ENCODE measurements at places on chromosomes 12 and 14.

DNA sequence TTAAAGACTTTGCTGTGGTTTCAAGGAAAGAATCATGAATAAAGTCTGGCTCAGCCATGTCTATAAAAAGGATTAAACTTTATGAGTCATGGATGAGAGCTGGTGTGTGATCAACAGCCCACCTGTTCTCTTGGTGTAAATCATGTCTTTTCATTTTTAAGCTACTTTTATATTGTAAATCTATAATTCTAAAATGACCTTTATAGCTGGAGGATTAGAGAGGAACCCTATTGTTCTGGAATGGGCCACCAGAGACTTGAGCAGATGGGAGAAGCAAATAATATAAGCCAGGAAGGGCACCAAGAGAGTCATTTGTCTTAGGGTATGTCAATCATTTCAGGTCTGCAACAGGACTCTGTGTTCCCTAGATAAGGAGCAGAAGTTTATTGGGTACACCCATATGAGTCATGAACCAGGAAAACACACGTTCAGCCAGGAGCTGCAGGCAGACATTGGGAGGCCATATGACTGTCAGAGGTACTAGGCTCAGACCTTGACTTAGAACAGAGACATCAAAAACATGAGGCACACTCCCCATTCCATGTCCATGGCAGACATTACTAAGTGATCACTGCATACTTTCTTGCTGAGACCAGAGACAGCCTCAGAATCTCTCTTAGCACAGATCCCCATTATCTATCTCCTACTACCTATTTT is 49.3 kb downstream of the NDUFA12 start:
- DNase-seq: no peak

DNA sequence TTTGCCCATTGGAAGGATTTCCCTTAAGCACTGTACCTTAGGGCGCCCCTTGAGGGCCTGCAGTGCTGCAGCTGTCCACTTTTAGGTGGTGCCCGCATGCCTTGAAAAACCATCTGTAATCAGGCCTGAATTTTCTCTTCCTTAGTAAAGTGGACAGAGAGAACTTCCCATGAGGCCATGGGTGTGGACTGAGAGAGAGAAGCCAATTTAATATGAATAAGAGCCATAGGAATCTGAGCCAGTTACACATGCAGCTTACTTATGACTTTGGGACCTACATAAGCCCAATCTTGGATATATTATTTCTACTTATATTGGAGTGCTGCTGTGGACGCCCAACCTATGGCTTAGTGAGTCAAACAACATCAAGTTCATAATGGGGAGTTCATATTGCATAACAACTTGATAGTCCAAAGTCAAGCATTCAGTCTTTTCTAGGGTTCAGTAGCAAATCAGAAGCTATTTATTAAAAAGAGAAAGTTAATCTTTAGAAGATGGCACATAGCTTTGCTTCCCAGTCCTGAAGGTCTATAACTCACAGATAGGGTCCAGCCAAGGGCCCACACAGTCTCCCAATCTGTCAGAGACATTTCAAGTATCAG is 11.1 kb upstream of the ETV6 start:
- no peak for DNase-seq

DNA sequence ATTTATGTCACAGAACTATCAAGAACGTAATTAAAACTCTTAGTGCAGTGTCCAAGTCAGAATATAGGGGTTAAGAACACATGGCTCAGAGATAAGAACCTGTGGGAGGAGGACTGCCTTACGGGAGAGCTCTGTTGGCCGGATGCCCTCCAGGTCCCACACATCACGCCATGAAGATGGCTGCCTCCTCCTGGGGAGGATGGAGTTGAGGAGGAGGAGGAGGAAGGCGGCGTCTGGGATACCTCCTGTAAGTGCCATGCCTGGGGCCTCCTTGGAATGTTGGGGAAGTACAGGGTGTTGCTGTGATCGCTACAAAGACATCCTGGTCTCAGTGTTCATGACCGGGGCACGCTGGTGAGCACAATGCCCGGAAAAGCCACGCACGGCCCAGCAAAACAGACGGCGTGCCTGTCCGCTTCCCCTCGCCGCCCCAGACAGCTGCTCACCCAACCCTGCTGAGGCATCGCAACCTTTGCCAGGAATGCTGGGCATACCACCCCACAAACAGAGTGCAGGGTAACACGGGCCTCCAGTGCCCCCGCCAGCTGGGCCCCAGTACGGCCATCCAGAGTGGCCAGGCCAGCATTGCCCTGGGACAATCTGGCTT is 28.7 kb upstream of the CD9 start:
- DNase-seq: no peak

- DNase-seq: no peak
Observed at GRCh38 chr12:29054858-29055663, 94.0 kb upstream of the FAR2 start.

DNA sequence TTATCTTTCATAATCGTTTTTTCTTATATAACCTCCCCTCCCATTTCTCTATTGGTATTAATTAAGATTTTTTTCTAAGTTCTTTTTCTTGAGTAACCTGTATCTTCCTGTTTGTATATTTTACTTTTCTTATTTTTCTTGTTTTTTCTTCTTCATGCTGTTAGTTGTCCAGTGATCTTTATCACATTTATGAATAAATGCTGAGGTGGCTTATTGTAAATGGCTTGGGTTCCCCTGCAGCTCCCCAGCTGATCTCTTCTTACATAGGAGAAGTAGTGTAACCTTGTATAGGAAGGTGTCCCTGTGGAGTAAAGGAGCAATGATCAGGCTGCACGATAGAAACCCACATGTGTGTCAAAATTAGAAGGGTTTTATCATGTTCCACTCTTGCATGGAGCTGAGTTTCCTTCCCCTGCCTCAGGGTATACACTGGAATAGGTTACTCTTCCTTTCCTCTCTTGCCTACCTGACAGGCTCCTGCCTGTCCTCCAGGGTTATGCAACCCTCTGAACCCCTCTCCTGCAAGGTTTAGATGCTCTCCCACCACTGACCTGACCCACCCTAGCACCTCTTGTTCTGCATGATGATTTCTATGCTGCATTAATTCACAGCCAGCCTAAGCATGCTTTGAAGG is 334.8 kb upstream of the RGS6 start:
- no peak for DNase-seq

DNA sequence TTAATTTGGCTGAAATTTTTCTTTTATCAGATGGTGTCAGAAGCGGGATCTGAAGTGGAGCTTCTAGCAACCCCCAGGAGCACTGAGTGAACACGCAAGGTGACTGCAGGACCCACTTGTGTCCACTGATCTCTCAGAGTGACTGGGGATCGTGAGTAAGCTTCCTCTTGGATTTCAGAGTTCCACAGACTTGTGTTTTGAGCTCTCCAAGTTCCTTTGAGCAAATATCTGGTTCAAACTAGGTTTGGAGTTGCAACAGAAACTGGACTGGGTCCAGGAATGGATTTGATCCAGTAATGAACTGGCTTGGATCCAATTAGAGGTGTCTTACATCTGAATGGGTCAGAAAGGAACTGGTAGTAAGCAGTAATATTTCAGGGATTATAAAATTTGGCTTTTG is 24.7 kb upstream of the B4GALNT1 start:
- DNase-seq: no peak

DNA sequence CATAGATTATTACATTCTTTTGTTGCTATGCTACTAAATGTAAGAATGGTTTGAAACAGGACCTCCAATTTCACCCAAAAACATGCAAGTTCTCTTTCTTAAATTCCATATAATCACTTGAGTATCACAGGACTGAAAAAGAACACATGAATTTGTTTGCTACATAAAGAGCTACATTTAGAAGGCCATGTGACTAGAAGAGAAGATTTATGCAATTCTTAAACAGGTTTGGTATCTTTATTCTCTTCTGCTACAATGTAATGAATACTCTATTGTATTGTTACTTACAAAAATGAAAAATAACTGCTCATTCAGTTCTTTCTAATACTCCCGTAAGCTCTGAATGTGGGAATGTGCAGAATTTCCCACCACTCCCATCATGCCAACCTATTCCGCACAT is 9.3 kb downstream of the EPS8 start:
- DNase-seq: no peak

- no peak for DNase-seq
Observed at GRCh38 chr14:72607386-72608130, 286.3 kb downstream of the DPF3 start.

GRCh38 chr12:30135776-30136175 is 352.0 kb upstream of the TMTC1 start:
- DNase-seq: no peak

GRCh38 chr12:40313928-40314327 is 89.1 kb downstream of the LRRK2 start:
- no peak for DNase-seq

GRCh38 chr12:59698600-59698999 is 102.8 kb downstream of the SLC16A7 start:
- no peak for DNase-seq

DNA sequence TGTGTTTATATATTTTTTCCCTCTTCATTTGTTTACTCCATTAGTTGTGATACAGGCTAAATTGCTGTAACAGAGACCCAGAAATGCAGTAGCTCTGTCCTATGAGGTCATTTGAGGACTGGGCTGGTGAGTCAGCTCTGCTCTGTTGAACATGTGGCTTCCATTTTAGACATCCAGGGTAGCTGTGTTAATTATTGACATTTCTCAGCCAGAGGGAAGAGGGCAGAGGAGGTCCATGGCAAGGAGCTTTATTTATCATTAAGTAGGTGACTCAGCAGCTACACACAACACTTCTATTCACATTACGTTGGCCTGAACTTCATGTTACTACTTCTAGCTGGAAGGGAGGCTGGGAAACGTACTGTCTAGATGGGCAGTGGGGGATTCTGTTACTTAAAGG is 85.4 kb downstream of the PTCSC3 start:
- no peak for DNase-seq

DNA sequence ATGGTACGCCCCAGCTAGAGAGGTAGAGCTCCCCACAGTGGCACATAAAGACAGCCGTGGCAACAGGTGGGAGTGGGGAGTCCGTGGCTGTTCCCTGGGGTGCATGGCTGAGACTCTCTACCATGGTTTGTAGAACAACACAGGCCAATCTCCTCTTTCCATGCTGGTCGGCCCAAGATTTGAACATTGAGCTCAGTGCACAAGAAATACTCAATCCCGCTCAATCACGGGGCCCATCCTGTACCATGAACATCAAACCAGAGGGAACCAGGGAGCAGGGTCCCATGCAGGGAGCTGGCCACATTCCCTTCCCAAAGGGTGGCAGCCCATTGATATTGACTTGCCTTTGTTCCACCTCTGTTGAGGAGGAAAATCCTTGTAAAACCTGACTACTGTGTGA is 353.1 kb downstream of the DPF3 start:
- DNase-seq: no peak

DNA sequence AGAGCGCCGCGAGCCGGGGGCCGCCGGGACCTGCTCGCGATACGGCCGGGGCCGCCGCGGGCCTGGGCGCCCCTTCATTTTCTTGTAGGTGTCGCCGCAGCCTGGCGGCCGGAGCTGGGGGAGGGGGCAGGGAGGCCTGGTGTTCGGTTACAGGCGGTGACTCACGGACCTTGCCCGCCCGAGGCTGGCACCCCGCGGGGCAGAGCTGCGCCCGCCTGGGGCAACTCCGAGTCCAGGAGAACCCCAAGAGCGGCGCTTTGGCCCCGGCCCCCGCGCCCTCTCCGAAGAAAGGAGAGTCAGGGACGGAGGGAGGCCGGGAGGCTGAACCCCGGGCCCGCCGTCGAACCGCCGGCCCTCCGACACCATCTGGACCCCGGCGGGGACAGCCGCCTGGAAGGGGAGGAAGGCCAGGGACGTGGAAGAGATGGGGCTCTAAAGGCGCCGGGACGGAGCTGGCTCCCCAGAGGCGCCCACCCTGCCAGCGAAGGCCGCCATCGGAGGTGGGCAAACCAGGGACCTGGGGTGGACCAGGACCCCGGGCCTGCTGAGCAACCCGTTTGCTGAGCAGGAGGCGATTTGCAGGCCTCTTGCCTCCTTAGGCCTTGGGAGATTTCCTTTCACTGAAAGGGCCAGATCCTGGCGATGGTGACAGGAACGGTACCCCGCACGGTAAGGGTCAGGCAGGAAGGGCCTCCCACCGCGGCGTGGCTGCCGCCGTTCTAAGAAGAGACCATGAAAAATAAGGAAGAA is 843 bp upstream of the NUAK1 start:
- peak; percentile 61 for DNase-seq

- DNase-seq: no peak
Observed at GRCh38 chr14:68653804-68654203, 139.1 kb downstream of the ZFP36L1 start.

DNA sequence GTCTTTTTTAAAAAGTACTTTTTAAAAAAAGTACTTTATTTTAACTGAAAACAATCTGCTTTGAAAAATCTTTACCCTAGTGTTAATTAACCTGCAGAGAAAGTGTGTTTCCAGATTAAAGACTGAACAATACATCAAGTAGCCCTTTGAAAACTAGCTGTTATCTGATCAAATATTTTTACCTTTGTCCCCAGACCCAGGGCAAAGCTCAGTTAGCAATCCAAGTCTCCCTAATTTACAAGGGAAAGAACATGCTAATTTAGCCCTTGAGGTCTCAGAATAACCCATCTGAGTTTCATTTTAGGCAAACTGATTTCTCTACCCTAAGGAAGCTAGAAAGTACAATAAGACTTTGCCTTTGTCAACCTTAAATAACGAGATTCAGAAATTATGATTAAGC is 91.2 kb downstream of the PPM1H start:
- no peak for DNase-seq

DNA sequence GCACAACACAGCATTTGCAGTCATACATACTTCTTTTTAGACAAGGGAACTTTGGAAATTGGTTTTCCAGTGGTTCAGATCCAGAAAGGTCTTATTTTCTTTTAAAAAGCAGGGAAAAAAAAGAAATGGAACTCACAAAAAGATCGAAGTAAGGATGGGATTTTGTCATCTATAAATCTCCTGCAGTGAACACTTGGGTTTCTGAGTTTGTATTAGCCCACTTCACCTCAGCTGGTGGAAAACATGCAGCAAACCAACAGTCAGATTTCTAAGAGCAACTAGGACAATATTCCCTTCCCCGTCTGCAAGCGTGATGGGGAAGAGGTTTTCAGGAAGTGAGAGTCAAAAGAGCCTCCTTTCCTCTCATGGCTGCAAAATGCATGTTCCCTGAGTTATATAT is 4.6 kb downstream of the MYF5 start:
- DNase-seq: no peak

DNA sequence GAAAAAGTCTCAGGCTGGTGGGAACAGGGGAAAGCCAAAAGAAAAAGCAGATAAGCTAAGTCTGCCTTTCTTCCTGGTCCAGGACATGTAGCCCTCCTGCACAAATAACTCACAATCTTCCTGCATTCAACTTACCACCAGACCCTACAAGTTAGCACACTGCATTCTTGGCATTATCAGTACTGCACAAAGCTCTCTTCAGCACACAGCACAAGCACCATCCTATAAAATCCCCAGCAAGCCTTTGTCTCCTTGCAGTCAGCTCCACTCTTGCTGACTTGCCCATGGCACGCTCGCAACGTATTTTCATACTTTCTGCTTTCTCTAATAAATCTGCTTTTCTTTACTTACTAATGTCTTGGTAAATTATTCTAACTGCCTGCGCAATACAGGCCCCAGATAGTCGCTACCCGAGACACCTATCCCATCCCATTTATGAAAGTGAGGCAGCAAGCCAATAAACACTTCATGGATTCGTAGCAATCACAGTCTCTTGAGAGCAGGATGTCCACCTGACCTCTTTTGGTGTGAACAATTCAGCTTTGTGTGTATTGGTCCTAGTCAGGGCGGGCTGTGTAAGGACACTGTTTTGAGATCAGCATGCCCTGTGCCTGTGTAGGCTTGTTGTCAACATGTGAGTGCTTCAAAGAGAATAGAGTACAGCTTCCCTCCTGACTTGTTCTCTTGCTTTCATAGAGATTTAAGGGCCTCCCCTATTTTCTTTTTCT is 49.0 kb downstream of the TMEM117 start:
- DNase-seq: peak; percentile 30

Measured in hypothalamus (tissue), 51 donors.